ENCODE measurements at places on chromosomes 11 and 22. TPM values are rescaled to one million over a fixed set of nuclear protein-coding genes. Genes with fewer than 3 reads are reported as not detected.

- no peaks in the 10 kb centered on the region for H3K27me3 ChIP-seq
- H3K4me3 ChIP-seq: no peak overlapping the region
- no peak for DNase-seq
- no peaks in the 10 kb centered on the region for H3K4me1 ChIP-seq
Observed at GRCh38 chr11:28146123-28146751, 38.0 kb downstream of the METTL15 start.

GRCh38 chr11:128695539-128696221 is 1.8 kb downstream of the FLI1 start:
- H3K36me3 ChIP-seq: no peaks in the 10 kb centered on the region
- H3K4me1 ChIP-seq: no peaks in the 10 kb centered on the region
- H3K27ac ChIP-seq: no peak overlapping the region
- peaks cover 93% of the 10 kb centered on the region for H3K27me3 ChIP-seq
- peak; percentile 60 for DNase-seq

- DNase-seq: peak; percentile 85
- H3K4me1 ChIP-seq: no peaks in the 10 kb centered on the region
- H3K27ac ChIP-seq: no peak overlapping the region
- no peaks in the 10 kb centered on the region for H3K27me3 ChIP-seq
- no peak overlapping the region for H3K4me3 ChIP-seq
Observed at GRCh38 chr11:19790831-19791552, 78.4 kb downstream of the NAV2 start.

- peaks cover 8% of the 10 kb centered on the region for H3K36me3 ChIP-seq
- no peak overlapping the region for H3K27ac ChIP-seq
- no peak overlapping the region for H3K4me3 ChIP-seq
Observed at GRCh38 chr22:25023879-25024278, 71.4 kb downstream of the KIAA1671 start.

- H3K4me1 ChIP-seq: peaks cover 12% of the 10 kb centered on the region
- H3K36me3 ChIP-seq: no peaks in the 10 kb centered on the region
- peaks cover 48% of the 10 kb centered on the region for H3K27me3 ChIP-seq
- DNase-seq: peak; percentile 83
- H3K27ac ChIP-seq: no peak overlapping the region
- H3K4me3 ChIP-seq: peak overlapping the region; percentile 70
Observed at GRCh38 chr11:1570896-1571759, 943 bp downstream of the DUSP8 start.

GRCh38 chr11:24511511-24511910 is 14.7 kb downstream of the LUZP2 start:
- H3K27me3 ChIP-seq: no peaks in the 10 kb centered on the region
- H3K4me3 ChIP-seq: no peak overlapping the region
- DNase-seq: no peak

DNA sequence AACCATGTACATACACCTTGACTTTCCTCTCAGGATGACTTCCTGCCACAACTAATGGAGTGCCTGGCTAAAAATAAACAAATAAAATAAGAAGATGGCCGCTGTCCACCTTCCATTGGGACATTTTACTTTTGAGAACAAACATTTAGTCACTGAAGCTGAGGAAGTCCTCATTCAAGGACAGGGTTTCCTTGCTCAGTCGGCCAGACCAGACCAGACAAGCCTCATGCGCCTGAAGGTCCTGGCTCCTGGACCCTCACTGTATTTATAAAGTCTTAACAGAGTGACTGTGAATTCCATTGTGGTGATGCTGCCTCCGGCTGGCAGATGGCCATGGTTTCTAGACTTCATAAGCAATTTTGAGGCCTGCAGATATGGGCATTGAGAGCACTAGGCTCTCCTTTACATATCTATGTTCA is 114.5 kb downstream of the MAML2 start:
- no peaks in the 10 kb centered on the region for H3K36me3 ChIP-seq
- peak overlapping the region; percentile 16 for H3K27ac ChIP-seq
- H3K4me3 ChIP-seq: no peak overlapping the region
- H3K4me1 ChIP-seq: peaks cover 4% of the 10 kb centered on the region

- no peak overlapping the region for H3K27ac ChIP-seq
- H3K36me3 ChIP-seq: no peaks in the 10 kb centered on the region
- peak; percentile 93 for DNase-seq
- H3K4me3 ChIP-seq: no peak overlapping the region
Observed at GRCh38 chr11:18727479-18728236, 1.7 kb upstream of the IGSF22 start.

DNA sequence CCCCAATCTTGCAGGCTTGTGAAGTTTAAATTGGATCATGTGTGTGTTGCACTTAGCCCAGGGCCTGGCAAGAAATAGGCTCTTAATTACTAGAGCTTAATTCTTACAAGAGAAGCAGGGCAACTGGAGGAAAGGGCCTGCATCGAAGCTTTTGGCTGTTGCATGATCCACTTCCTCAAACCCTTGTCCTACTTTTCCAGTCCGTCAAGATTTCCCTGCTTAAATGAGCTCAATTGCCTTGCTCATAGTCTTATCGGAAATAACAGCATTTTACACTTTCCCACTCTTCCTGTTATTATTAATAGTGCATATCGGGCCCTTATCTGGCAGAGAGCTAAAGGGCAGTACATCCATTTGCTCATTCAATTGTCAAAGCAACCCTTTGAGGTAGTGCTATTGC is 18.1 kb downstream of the DTX4 start:
- no peak for DNase-seq
- no peak overlapping the region for H3K4me3 ChIP-seq
- H3K27ac ChIP-seq: no peak overlapping the region

DNA sequence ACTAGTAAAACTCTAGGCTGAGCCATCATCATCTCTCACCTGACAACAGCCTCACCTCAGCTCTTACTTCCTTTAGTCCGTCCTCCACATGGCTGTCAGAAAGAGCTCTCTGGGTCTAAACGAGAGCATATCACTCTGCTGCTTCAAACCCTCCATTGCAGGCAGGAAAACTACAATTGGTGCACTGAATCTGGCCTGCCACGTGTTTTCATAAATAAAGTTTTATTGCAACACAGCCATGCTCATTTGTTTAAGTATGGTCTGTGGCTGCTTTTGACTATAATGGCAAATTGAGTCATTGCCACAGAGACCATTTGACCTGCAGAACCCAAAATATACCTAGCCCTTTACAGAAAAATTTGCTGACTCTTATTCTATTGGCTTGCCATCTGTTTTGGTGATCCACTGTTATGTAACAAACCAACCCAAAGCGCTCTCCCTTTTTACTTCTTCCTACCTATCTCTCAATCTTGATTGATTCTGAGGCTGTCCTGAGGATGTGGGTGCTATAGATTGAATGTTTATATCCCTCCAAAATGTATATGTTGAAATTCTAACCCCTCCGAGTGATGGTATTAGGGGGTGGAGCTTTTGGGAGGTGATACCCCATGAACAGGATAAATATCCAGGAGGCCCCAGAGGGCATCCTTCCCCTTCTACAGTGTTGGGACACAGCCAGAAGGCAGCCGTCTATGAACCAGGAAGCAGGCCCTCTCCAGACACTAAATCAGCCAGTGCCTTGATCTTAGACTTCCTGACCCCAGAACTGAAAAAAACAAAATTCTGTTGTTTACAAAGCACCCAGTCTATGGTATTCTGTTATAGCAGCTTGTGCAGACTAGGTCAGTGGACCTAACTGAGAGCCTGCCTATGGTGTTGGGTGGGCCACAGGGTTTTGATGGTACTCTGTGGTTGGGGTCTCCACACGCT is 99.9 kb downstream of the PIWIL4 start:
- no peaks in the 10 kb centered on the region for H3K4me1 ChIP-seq
- DNase-seq: peak; percentile 33
- no peak overlapping the region for H3K4me3 ChIP-seq

- H3K4me1 ChIP-seq: no peaks in the 10 kb centered on the region
- no peak for DNase-seq
- H3K36me3 ChIP-seq: no peaks in the 10 kb centered on the region
- no peak overlapping the region for H3K4me3 ChIP-seq
- no peaks in the 10 kb centered on the region for H3K27me3 ChIP-seq
Observed at GRCh38 chr11:118027694-118028093, 41.5 kb downstream of the IL10RA start.

GRCh38 chr11:43315966-43316365 is 4.2 kb downstream of the API5 start:
- H3K4me1 ChIP-seq: peaks cover 4% of the 10 kb centered on the region
- H3K36me3 ChIP-seq: peaks cover 45% of the 10 kb centered on the region
- no peak for DNase-seq
- no peaks in the 10 kb centered on the region for H3K27me3 ChIP-seq
- H3K4me3 ChIP-seq: peak overlapping the region; percentile 50

DNA sequence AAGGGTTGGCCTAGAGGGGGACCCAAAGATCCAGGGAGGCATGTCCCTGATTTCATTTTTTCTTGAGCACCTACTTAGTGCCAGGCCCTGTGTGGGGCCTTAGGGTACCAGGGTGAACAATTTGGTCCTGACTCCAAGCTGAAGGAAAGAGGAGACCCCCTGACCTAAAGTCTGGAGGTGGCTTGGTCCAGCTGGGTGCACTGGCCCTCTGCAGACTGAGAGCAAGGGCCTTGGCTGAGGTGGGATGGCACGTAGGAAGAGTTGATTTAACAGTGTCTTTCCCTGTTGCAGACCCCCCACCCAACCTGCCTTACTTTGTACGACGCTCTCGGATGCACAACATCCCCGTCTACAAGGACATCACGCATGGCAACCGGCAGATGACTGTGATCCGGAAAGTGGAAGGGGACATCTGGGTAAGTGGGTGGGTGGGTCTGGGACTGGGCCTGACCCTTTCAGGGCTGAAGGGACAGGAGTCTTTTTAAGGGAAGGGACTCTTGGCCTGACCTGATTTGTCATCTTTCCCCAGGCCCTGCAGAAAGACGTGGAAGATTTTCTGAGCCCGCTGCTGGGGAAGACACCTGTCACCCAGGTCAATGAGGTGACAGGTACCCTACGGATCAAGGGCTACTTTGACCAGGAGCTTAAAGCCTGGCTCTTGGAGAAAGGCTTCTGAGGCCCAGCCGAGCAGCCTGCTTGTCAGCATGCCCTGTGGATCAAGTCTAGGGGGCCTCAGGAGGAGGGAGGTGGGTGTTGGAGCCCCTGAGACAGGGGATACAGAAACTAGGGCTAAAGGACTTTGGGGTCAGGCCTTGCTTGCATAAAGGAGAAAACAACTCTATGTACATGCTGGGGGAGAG is 3.3 kb downstream of the MRPL49 start:
- H3K27ac ChIP-seq: no peak overlapping the region
- no peaks in the 10 kb centered on the region for H3K4me1 ChIP-seq
- no peak overlapping the region for H3K4me3 ChIP-seq
- peaks cover 64% of the 10 kb centered on the region for H3K36me3 ChIP-seq

GRCh38 chr11:116499396-116500003 is 273.3 kb downstream of the BUD13 start:
- no peak overlapping the region for H3K4me3 ChIP-seq
- H3K36me3 ChIP-seq: no peaks in the 10 kb centered on the region
- no peak overlapping the region for H3K27ac ChIP-seq
- H3K27me3 ChIP-seq: no peaks in the 10 kb centered on the region
- H3K4me1 ChIP-seq: no peaks in the 10 kb centered on the region

MEI1 gene
- total RNA-seq: 1.6 TPM

SLC35E4 gene
- total RNA-seq: 4.0 TPM

C11orf86 gene
- not detected for total RNA-seq

CECR2 gene
- total RNA-seq: 105 TPM

A4GALT gene
- 6.4 TPM for total RNA-seq

RNF214 gene
- 40.5 TPM for total RNA-seq

All from endodermal cell (in vitro differentiated cells).